ENCODE measurements at places on chromosomes 6 and 20.

DNA sequence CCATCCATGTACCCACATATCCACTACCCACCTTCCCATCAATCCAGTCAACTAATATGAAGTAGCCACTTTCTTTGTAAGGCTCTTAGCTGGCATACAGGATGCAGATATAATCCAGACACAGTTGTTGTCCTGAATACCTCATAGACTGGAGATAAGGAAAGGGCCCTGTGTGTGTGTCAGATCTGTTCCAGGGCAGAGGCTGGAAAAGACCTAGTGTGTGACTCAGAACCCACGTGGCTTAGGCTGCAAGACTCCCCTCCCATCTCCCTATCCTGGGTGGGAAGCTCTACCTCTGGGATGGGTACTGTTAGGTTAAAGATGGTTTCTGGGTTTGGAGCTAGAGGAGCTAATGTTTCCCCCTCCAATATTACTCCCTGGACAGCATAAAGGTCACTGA is 3.6 kb downstream of the BPIFA1 start:
- no peak for DNase-seq

- no peak for DNase-seq
Measured at GRCh38 chr6:144106206-144106605, 10.8 kb upstream of the SF3B5 start.

DNA sequence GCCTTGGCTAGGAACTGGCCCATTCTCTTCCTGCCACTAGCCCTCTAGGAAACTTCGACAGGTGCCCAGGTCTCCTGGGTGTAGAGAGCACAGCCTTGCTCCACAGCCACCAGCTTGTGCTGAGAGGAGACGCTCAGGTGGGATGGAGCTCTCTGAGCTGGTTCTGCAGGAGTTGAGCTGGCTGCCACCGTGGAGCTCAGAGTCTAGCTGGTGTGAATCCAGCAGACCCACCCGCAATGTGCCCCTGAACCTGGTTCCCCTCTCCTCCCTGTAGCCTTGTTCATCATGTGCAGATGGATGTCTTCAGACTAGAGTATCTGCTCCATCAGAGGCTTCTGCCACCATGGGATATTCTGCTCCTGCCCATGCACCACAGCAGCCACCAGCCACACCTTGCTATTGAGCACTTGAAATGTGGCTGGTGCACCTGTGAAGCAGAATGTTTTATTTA is 222.5 kb downstream of the SYNDIG1 start:
- DNase-seq = peak; percentile 53

GRCh38 chr6:119255492-119255891 is 94.1 kb downstream of the MAN1A1 start:
- no peak for DNase-seq

GRCh38 chr6:152432758-152433157 is 204.4 kb downstream of the SYNE1 start:
- no peak for DNase-seq

- no peak for DNase-seq
Measured at GRCh38 chr20:25250508-25250907, 2.6 kb downstream of the PYGB start.

DNA sequence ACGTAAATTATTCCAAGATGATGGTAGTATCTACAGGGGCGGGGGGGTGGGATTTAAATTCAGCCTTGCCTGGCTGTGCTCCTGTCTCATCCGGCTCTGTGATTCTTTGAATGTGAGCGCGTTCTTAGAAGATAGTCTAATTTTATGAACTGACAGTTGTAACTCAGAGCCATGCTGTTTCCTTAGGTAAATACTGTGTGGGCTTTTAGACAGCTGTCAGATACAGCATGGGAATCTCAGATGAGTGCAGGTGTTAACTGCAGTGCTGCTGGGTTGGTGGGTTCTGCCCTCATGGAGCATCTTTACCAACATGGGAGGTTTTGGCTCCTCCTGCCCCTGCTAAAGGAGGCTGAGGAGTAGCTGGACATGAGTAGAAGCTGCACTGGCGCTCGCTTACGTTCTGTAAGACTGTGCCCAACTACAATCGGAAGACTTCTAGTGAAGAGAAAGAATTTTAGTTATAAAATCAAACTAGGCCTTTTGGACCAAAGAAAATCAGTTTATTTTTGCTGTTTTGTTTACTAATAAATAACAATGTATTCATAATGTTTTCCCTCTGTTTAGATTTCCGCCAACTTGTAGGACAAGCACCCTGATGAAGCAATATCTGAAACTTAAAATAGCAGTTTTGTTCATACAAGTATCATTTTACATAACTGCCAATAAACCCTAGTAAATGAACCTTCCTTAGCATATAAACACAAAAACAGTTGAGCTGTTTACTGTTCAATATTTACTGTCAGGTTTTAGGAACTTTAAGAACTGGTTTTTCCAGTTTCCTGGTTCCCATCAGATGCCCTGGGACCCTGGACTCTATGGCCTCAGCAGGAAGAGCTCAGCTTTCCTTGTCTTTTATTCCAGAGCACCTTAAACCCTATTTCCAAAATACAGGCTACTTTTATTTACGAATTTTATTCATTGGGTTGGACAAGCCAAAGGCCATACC is 66.1 kb downstream of the FAM120B start:
- no peak for DNase-seq

- DNase-seq = no peak
Measured at GRCh38 chr6:41258196-41258493, 28.3 kb downstream of the TREM1 start.

GRCh38 chr6:31701666-31702404 is 1.3 kb downstream of the ABHD16A start:
- no peak for DNase-seq

- DNase-seq = no peak
Measured at GRCh38 chr20:49380337-49380780, 102.1 kb downstream of the KCNB1 start.

GRCh38 chr6:51007237-51007636 is 188.6 kb downstream of the TFAP2B start:
- DNase-seq = no peak

All from sigmoid colon (tissue), 7 donors.